GOT3 (cell line): ENCODE measurements at places on chromosomes 4 and X.

DNA sequence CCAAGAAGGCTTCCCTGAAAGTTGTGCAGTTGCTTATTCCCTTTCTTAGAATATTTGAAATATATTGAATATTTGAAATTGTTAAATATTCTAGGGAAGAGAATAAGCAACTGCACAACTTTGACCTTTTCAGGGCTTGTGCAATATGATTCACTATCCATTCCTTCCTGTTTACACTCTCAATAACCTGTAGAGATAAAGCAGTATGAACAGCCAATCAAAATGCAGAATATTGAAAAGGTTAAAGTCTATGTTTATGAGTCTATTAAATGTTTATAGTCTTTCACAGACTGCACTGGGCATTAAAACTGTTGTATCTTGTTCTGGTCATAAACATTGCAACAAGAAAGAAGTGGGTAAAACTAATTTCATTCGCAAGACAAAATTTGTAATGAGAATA, 13.8 kb downstream of the POU3F4 start:
- no peak for DNase-seq

DNA sequence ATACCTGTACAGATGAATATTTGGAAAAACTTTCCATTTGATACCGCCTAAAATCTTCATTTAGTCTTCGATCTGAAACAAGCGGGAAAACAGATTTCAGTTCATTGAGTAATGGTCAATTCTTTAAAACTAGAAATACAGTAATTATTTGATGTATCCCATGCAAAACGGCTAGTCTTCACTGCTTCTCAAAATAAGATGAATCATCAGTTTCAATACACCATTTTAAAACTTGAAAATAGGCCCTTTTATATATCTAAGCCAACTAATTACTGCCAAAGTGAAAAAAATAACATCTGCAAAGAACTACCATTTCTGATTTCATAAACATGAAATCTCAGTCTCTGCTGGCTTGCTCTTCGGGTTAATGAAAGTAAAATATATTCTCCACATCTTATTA, 11.0 kb downstream of the SCLT1 start:
- DNase-seq: no peak

- DNase-seq: no peak
Observed at GRCh38 chr4:133058701-133059100, 90.4 kb upstream of the PCDH10 start.

GRCh38 chrX:16312761-16313623, 145.7 kb downstream of the MAGEB17 start:
- no peak for DNase-seq

DNA sequence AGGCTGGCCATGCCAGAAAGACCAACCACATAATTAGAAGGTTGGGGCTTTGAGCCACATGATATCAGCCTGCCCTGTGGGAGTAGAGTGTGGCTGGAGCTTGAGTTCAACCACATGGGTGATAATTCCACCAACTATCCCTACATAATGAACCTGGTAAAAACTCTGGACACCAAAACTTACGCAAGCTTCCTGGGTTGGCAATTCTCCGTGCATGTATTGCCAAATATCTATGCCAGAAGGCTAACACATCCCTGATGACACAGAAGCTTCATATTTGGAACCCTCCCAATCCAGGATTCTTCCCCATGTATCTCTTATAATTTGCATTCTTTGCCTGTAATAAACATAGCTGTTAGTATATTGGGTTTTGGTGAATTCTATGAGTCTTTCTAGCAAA, 68.2 kb downstream of the FUNDC1 start:
- DNase-seq: no peak

- no peak for DNase-seq
Observed at GRCh38 chr4:61740886-61741285, 540.8 kb downstream of the ADGRL3 start.

DNA sequence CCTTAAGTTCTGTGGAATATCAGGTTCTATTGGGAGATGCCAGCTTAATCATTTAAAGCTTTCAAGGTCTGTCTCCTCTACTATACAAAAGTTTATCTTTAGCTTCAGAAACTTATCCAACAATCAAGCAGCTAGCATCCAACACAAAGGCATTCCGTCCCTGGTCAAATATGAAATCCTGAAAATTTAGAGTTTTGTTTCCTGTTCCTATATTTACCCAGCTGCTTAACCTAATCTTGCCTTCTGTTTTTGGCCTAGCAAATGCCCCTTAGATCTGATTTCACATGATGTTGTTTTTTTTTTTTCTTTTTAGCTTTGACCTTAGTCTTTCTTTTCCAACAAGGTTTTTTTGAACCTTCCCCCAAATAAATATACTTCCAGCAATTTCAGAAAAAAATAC, 33.8 kb downstream of the FAM13A start:
- DNase-seq: no peak

- no peak for DNase-seq
Observed at GRCh38 chrX:22629105-22629725, 356.5 kb downstream of the CBLL2 start.

DNA sequence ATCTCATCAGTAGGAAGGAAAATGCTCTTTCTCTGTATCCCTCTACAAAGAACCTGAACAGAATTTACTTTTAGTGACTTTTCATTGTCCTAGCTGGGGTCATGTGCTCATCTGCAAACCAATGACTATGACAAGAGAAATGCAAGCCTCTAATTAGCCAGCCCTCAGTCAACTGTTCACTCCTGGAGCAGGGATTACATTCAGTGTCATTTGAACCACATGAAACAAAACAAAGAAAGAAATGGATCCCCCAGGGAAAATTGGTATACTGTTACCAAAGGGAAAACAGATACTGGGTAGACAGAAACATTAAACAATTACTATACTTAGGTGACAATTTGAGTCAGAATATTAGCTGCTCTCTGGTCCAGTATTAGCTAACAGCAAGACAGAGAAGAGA, 173.6 kb downstream of the RCHY1 start:
- no peak for DNase-seq

- DNase-seq: no peak
Observed at GRCh38 chr4:93313197-93313596, 515.4 kb upstream of the ATOH1 start.

GRCh38 chr4:174663216-174663615, 140.9 kb upstream of the HPGD start:
- DNase-seq: no peak

GRCh38 chrX:150357790-150358189, 5.3 kb upstream of the MAMLD1 start:
- no peak for DNase-seq

DNA sequence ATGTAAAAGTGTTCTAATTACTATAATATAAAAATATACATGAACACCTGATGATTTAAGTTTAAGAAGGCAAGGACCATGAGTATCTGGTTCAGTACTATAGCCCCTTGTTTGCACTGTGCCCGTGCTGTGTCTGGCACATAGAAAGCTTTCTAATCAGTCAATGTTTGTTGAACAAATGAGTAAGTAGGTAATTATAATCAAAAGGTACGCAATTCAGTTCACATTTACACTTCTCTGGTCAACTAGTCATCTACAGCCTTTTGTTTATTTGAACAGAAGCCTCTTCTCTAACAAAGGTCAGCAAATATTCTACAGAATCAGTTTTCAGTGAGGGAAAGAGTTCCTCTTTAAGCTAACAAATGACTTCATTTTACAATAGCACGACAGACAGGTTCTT, 523.3 kb downstream of the SMARCA1 start:
- DNase-seq: no peak

- DNase-seq: no peak
Observed at GRCh38 chrX:117919755-117920154, 196.9 kb downstream of the KLHL13 start.

- no peak for DNase-seq
Observed at GRCh38 chr4:19368800-19369199, 882.9 kb upstream of the SLIT2 start.

GRCh38 chr4:183599690-183600089, 59.3 kb downstream of the RWDD4 start:
- DNase-seq: no peak

DNA sequence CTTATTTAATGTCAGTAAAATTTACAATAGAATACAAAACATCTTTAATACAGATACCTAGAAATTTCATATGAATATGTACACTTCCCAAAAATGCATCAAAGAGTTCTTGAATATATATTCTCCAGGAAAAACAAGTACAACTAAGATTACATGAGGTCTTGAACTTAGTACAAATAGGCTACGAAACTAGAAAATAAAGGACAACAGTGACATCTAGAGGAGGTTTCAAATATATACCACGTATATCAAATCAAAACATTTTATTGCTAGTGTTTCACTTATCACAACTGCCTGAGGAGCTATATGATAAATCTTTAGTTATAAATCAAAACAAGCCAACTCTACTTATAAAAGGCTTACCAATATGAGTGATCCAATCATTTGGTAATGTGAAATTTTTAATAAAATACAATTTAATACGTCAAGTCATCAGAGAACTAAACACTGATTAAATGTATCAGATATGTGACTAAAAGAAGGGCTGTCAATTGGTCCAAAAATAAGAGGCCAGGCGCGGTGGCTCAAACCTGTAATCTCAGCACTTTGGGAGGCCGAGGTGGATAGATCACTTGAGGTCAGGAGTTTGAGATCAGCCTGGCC, 36.6 kb downstream of the ANAPC10 start:
- no peak for DNase-seq

DNA sequence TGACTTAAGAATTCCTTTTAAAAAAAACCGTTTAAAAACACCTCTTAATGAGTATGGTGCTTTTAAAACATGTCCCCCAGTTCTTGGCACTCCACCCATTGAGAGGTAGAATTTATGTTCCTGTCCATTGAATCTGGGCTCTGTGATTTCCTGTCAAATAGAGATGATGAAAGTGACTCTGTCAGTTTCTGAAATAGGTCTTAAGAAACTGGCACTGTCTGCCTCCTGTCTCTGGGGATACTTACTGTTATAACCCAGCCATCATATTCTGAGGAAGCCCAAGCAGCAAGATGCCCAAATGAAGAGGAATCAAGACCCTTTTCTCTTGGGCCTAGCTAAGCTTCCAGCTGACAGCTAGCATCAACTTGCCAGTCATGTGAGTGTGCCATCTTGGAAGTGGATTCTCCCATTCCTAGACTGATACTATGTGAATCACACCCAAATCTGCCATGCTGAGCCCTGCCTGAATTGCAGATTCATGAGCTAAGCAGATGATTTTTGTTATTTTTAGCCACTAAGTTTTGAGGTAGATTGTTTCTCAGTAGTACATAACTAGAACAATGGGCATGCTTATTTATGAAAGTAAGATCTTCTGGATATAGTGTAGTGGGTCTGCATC, 22.8 kb downstream of the C4orf54 start:
- no peak for DNase-seq

GRCh38 chr4:8182858-8183725, 16.0 kb upstream of the SH3TC1 start:
- DNase-seq: peak; percentile 28

- DNase-seq: no peak
Observed at GRCh38 chr4:184782731-184783373, 42.9 kb downstream of the ACSL1 start.

DNA sequence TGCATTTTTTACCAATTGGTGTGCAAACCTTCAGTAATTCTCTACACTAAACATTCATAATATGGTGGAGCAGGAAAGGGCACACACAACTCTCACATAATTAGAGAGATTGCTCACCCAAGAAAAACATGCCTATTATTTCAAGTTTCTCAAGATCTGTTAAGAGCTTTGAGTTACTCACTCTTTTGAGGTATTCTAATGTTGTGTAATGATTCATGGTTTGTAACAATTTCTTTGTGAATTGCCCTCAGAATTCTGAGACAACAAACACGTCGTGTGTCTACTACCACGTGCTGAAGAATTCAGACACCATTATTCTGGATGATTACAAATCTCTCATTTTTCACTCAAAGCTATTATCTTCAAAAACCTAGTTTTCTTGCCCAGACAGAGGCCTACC, 82.8 kb downstream of the PDGFC start:
- no peak for DNase-seq

GRCh38 chr4:155799116-155799793, 40.4 kb downstream of the GUCY1B1 start:
- no peak for DNase-seq

DNA sequence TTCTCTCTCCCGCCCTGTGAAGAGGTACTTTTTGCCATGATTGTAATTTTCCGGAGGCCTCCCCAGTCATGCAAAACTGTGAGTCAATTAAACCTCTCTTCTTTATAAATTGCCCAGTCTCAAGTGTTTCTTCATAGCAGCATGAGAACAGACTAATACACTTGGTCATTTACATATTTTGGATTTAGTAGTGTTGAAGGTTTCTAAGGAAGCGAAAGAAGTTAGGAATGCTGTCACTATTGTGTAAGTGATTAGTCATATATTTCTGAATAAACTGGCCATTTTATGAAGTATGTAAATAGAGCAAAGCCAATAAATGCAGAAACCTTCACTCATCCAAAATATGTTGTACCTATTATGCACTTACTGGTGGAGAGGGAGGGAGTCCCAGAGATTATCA, 34.4 kb upstream of the GK2 start:
- DNase-seq: no peak

DNA sequence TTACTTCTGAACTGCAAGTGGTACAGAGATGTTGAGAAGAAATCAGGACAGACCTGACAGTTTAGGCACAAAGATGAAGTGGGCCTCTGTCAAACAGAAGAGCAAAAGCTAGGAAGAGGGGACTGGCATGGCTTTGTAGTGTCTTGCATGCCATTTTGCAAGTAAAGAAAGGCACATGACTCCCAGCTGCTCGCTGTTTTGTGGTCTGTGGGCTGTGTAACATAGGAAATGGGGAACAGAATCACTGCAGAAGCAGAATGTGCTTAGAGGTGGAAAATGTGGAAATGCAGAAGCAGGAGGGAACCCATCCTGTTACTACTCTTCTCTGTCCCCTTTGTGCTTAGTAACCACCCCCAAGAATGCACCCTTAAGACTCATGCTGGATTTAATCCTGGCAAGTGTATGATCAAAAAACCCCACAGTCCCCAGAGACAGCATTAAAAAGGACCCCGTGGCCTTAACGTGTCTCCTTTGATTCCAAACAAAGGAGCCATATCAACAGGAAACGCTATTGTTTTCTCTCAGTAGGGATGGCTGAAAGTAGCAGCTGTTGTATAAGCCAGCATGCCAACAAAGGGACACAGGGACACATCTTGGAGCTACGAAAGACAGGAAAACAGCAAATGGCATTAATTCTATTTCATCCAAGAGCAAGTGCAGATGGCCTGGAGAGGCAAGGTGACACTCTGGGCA, 177.6 kb upstream of the GLRA2 start:
- no peak for DNase-seq

DNA sequence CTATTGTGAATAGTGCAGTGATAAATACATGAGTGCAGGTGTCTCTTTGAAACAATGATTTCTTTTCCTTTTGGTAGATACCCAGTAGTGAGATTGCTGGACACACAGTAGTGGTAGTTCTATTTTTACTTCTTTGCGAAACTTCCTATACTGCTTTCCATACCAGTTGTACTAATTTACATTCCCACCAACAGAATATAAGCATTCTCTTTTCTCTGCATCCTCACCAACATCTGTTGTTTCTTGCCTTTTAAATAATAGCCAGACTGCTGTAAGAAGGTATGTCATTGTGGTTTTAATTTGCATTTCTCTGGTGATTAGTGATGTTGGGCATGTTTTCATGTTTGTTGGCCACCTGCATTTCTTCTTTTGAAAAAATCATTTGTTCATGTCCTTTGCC, 105.9 kb downstream of the COL4A6 start:
- DNase-seq: no peak

- DNase-seq: no peak
Observed at GRCh38 chr4:79678472-79679202, 270.6 kb upstream of the GK2 start.

GRCh38 chr4:2132438-2132837, 73.3 kb downstream of the NAT8L start:
- no peak for DNase-seq

GRCh38 chr4:124343661-124344171, 368.8 kb downstream of the ANKRD50 start:
- DNase-seq: no peak
